DMS79 treated with DMSO at 0.1 percent for 48 hours (cell line): ENCODE measurements at places on chromosomes 7 and 10.

- no peak for DNase-seq
These were observed 226.6 kb upstream of the BMPER start for GRCh38 chr7:33678569-33679335.

DNA sequence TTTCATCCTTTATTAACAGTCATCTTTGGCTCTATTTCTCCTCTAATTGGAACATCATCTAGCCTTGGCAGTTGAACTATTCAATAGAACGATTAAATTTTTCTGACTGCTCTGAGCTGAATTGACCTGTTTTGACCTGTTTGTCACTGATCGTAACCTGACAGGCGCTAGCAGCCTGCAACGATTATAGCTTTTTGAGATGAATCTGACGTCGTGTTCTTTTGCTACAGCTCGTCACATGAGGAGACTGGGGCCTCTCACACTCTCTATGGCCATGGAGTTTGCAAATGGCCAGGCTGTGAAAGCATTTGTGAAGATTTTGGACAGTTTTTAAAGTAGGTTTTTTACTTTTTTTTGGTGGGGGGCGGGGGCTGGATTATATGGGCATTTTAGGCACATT is 229.8 kb downstream of the FOXP2 start:
- no peak for DNase-seq

DNA sequence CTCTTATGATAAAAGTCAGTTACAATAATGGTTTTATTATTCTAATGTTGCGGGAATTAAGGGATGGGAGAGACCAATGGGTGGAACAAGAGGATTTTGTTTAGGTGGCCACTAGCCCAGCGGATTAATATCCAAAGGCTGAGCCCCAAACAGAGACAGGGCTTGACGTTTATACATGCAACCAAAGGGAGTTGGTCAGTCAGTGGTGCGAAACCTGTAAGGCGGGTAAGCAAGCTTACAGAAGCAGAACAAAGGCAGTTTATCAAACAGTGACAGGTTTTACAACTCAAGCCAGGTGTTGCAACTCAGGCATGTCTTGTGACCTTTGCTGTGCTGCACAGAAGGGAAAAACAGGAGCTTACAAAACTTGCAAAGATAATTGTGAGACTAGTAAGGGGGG is 622.9 kb upstream of the MBL2 start:
- no peak for DNase-seq

GRCh38 chr10:29960261-29960660 is 99.1 kb downstream of the JCAD start:
- DNase-seq = no peak

GRCh38 chr10:9305018-9305655 is 1250.6 kb downstream of the GATA3 start:
- DNase-seq = no peak

- no peak for DNase-seq
These were observed 4.6 kb downstream of the FZD8 start for GRCh38 chr10:35637462-35637861.

DNA sequence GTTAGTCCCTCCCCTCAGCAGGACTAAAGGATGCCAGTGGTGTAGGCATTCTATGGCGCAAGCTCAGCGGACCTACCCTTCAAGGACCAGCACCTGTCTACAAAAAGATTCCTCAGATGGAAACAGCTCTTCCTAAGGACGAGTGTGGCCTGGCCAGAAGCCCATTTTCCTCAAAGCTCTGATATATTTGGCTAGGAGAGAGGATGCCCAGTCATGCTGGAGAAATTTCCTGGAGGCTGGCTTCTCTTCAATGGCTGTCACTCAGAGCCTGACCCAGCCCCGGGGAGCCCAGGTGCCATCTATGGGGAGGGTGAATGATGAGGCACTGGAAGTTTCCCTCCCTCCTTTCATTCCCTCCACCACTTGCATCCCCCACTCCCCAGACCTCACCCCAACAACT is 111.5 kb downstream of the PLXNA4 start:
- peak; percentile 49 for DNase-seq

- peak; percentile 46 for DNase-seq
These were observed 228.0 kb downstream of the TWIST1 start for GRCh38 chr7:18889436-18889835.

DNA sequence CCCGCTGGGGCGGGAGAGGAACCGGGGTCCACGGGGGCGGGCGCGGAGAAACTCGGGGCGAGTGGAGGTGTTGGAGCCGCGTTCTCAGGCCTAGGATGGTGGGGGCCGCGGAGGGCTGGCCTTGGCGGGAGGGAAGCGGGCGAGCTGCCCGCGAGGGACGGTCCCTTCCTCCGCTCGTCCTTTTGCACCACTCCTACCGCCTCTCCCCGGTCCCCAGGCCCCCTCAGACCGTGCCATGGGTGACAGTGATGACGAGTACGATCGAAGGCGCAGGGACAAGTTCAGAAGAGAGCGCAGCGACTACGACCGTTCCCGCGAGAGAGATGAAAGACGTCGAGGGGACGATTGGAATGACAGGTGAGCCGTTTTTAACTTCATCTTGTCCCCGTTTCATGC is 451 bp downstream of the SRRT start:
- DNase-seq = no peak

GRCh38 chr10:11141571-11142091 is 124.0 kb downstream of the CELF2 start:
- peak; percentile 10 for DNase-seq

- DNase-seq = no peak
These were observed 13.7 kb upstream of the KBTBD2 start for GRCh38 chr7:32905175-32905662.

DNA sequence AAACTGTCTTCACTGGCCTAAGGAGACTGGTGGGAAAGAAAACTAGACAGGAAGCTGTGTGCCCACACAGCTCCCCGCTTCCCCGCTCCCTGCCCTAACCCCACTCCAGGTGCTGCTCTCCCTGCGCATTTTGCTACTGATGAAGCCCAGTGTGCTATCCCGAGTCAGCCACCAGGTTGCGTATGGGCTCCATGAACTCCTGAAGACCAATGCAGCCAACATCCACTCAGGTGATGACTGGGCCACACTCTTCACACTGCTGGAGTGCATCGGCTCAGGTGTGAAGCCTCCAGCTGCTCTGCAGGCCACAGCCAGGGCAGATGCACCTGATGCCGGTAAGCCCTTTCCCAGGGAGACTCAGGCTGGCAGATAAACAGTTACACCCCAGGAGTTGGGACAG is 20.3 kb upstream of the NFKB2 start:
- DNase-seq = no peak

DNA sequence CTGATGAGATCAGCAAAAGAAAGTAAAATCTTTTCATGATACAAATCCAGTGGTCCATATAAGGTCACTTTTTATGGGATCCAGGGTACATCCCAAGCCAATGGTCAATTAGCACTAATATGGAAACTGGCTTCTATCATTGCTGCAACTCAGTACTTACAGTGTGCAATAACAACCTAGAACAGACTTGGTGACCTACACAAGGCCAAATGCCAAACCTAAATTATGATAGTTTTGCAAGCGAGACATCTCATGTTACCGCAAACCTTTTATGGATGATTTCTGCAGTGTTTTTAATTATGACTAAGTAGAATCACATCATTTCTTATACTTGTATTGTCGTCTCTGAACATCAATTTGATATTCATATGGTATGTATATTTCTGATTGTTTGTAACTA is 583.5 kb upstream of the SEMA3D start:
- no peak for DNase-seq

- no peak for DNase-seq
These were observed 25.6 kb downstream of the TM9SF3 start for GRCh38 chr10:96560966-96561887.

- peak; percentile 5 for DNase-seq
These were observed 455.0 kb downstream of the CCSER2 start for GRCh38 chr10:84783386-84783785.

DNA sequence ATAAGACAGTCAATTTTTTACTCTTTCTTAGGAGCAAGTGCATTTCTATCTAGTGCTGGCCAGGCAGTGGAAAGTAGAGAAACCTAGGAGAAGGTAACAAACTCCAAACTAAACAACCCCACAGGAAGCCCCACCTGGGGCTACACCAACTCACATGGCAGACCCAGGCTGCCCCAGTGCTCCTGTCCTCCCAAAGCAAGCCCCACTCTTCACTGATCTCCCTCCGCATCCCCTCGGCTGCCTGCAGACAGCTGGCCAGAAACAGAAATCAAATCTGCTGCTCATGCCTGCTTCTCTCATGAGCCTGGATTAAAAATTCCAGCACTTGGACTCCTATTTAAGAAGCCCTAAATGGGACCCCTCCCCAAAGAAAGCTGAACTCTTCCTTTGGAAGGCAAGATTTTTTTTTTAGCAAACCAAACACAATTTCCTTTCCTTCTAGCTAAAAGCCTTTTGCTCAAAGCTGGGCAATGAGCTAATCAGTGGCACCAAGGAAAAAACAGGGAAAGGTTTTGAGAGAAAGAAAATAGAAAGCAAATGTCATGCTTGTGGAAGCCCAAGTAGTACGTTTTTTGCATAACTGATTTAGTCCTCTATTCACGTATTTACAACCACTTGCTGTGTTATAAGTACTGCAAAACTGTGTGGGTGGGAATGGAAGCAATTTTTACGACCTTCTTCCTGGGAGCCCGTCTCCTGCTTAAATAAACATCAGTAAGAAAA is 10.8 kb downstream of the PDE1C start:
- DNase-seq = no peak

DNA sequence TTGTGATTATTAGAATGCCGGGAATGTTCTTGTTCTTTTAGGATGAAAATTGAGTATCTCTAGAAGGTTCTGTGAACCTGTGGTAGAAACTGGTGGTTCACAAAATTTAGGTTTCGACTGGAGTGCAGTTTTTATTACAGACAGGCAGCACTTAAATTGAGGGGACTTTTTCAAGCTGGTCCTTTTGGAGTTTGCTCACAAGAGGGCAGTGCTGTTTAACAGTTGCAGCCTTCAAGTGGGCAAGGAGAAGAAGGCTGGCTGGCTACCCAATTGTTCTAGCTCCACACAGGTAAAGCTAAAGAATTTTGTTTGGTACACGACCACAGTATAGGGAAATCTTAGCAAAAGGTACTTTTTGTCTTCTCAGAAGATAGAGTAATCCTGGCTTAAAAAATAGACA is 233.6 kb downstream of the SNX13 start:
- DNase-seq = peak; percentile 56

GRCh38 chr7:38105874-38106483 is 72.1 kb upstream of the STARD3NL start:
- peak; percentile 27 for DNase-seq

- no peak for DNase-seq
These were observed 279.2 kb downstream of the PRPF18 start for GRCh38 chr10:13865758-13866491.

GRCh38 chr7:45645141-45645969 is 71.2 kb downstream of the ADCY1 start:
- DNase-seq = no peak

DNA sequence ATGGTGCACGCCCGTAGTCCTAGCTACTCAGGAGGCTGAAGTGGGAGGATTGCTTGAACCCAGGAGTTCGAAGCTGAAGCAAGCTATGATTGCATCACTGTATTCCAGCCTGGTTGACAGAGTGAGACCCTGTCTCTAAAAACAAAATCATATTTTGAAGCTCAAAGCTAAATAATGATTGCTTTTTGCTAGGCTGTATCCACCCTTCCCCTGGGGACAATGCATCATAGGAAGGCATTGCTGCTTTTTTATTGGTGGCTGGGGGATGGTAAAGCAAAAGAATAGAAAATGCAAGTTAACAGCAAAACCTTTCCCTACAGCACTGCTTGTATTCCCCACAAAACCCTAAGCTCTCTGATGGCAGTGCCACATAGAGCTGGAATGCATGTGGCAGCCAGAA is 107.5 kb upstream of the WAC start:
- no peak for DNase-seq

DNA sequence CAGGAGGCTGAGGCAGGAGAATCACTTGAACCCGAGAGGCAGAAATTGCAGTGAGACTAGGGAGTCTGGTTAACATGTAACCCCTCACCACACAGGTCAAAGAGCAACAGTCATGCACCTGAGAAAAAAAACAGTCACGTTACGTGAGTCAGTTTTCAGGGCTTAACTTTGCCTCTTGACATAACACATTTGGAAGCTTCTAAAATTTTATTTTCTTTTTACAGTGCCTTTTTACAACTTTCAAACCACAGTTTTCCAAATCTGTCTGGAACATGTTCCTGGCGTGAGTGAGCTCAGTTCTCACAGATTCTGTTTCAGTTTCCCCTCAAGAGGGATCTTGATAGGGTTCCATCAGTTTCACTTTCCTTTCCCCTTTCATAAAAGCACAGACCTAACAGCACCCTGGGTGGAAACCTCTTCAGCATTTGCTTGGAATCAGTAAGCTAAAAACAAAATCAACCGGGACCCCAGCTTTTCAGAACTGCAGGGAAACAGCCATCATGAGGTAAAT is 4.4 kb downstream of the IFIT3 start:
- DNase-seq = peak; percentile 38

- no peak for DNase-seq
These were observed 125.1 kb downstream of the RAPGEF5 start for GRCh38 chr7:22231806-22232205.

DNA sequence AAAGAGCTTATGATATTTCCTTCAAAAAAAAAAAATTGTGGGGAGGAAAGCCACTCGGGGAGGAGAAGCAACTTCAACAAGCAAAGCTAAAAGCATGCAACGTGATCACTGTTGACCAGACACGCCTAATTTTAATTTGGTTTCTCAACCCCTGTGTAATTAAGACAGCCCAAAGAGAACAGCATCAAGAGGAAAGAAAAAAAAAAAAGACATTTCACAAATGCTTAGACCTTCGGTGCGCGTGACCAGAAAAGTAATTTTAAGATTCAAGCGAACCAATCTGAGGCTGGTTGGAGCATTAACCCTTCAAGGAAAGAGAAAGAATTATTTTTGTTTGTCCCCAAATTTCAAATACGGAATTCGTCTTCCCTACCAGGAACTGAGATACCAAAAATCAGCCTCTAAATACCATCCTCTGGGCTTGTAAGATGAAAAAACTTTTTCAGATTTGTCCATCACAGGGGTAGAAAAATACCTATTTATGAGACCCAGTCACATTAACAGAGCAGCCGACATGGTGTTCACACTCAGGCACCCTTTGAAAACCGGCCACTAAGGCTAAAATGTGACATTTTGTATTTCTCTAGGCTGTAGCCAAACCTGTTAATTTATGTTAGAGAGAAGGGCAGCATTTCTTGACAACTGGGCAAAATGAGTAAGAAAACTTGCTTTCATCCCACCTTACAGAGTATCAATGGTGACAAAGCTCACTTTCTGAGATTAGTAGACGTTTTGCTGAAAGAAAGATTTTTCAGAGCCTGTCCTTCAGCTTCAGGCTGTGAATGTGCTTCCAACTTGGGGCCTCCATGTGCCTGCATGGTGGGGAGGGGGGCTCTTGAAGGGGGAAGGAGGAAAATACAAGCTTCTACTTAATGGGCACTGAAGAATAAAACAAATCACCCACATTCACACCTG is 179.9 kb upstream of the KLF14 start:
- peak; percentile 56 for DNase-seq

DNA sequence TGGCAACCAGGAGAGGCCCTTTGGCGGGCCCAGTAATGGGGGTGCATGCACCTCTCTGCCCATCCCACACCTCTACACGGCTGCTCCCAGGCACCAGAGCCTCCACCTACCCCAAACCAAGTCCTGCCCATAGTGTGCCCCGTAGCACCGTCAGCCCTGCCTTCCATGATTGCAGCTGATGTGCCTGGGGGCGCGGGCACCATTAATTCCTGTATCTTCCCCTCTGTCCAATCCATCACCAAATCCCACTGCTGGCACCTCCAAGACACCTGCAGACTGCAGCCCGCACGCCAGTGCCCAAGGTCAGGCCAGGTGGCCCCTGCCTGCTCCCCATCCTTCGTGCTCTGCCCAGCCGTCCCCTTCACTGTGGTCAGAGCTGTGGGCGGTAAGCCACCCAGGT is 533.0 kb downstream of the PTPRN2 start:
- DNase-seq = no peak
